ENCODE measurements at places on chromosomes 7 and 10.

GRCh38 chr7:157397731-157398691, 61.2 kb downstream of the DNAJB6 start:
- DNase-seq, result no peak

GRCh38 chr10:14146025-14146424, 184.7 kb downstream of the FRMD4A start:
- DNase-seq, result no peak

DNA sequence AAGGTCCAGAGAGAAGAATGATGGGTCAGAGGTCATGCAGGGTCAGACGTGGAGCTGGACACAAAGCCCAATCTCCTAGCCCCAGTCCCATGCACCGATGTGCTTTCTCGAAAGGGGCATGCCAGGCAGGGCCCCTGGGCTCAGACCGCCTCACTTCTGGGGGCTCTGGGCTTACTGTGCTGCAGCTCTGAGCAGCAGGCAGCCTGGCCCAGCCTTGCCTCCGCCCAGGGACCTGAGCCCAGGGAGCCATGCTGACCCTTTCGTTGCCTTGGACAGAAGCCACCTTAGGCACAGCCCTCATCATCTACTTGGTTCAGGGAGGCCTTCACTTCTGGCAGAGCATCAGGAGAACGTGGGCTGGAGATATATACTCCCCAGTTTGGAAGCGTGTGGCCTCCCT, 161.2 kb downstream of the GRK5 start:
- DNase-seq, result no peak

GRCh38 chr7:116781584-116781983, 80.8 kb upstream of the CAPZA2 start:
- no peak for DNase-seq

- DNase-seq, result no peak
Observed at GRCh38 chr7:157009778-157010587, 480 bp downstream of the MNX1 start.

DNA sequence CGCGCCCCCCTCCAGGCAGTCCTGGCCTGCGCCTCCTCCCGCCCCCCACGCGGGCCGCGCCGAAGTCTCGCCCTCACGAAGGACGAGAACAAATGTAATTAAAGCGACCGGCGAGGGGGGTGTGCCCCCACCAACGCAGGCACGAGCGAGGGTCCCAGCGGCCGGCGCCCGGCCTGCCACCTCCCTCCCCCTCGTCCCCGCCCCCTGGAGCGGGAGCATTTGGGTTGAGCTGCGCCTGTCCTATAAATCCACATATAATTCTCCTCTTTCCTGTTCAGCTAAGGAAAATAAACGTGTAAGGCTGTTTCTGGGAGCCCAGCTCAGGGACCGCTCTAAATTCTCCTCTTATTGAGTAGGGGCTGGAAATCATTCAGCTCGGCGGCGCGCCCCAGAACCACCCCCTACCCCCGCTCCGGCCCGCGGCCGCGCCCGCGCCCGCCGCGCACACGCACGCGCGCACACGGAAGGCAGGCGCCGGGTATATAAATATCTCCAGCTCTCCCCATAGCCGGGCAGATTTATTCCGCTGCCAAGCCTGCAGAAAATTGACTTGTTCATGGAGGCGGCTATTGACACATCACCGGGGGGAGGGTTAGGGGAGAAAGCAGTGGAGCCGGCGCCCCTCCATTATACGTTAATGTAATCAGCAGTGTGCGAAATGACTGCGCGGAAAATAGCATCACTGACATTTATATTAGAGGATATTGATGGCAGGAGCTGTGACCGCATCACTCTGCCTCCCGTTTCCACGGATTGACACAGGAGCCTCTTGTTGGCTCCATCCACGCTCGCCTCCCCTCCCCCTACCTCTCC, 61.6 kb upstream of the BTRC start:
- no peak for DNase-seq

- DNase-seq, result no peak
Observed at GRCh38 chr10:98478430-98479222, 31.9 kb upstream of the HPS1 start.

- DNase-seq, result no peak
Observed at GRCh38 chr7:92768501-92769393, 67.6 kb downstream of the CDK6 start.

GRCh38 chr7:18163091-18163490, 135.4 kb upstream of the PRPS1L1 start:
- DNase-seq, result no peak

DNA sequence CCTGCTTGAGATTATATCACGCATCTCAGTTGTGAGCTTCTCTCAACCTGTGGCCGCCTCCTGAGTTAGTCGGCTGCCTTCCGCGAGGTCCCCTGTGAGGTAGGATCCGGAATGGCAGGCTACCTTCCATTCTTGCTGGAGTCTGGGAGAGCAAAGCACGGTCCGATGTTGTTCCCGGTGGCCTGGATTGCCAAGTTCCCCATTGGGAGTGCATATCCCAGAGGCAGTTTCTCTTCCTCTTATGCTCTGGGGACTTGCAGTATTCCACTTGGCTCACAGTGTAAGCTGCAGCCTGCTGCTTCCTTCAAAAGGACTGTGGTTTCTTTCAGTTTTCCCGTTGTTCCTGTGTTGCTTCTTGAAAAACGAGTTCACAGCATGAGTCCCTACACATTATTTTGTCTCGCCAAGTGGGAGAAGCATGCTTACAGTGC, 225.4 kb upstream of the ZWINT start:
- no peak for DNase-seq

DNA sequence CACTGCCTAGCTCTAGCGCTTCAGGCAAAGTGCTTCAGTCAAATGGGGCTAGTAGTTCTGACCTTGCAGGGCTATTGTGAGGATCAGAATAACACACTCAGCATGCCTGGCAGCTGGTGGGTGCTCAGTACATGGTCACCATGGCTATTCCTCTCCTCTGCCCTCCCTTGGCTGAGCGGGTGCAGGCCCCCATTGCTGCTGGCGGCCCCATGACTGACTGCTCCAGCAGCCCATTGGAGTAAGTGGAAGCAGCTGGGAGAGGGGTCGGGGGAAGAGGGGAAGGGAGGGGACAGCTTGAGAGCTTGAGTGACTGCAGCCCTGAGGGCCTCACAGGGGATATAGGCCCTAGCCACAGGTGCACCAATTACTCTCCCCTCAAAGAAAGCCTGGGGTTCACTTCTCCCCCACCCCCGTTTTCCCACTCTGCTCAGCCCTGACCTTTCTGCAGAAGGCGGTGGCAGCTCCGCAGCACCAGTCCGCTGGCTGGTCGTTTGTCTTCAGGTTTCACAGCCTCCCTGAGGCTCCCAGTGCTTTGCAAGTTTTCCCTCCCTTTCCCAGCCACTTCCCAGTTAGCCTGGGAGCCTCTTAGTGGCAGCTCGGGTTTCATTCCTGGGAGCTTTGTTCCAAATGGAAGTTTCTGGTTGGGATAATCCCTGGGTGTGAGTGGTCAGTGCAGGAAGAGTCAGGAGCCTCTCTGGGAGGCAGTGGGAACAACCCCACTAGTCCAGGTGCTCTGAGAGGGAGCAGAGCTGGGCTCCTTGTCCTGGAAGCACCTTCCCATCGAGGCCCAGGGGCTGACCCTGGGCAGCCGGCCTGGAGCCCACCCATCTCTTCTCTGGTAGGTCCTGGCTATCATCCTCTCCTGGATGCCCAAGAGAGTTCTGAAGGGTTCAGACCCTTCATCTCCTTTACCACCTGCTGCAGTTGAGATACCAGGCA, 16.3 kb downstream of the FGF8 start:
- no peak for DNase-seq

DNA sequence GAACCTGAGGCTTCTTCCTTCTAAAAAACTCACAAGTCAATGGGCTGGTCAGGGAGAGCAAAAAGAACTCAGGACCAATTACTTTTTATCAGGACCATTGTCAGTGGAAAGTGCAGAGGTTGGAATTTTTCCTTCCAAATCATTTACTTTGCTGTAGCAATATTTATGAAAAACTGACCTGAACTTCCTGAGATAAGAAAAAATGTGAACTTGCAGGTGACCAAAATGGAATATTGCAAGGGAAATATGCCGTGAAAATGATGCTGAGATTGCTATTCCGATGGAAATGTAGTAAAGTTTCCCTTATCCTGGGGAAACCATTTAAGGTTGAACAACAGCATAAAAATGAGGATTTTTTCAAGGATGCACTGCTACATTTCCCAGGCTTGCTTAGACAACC, 148.3 kb upstream of the PFKP start:
- no peak for DNase-seq

GRCh38 chr7:53518319-53518718, 482.9 kb downstream of the POM121L12 start:
- no peak for DNase-seq

All from keratinocyte (primary cell).